ENCODE measurements at places on chromosomes 3 and 15.

DNA sequence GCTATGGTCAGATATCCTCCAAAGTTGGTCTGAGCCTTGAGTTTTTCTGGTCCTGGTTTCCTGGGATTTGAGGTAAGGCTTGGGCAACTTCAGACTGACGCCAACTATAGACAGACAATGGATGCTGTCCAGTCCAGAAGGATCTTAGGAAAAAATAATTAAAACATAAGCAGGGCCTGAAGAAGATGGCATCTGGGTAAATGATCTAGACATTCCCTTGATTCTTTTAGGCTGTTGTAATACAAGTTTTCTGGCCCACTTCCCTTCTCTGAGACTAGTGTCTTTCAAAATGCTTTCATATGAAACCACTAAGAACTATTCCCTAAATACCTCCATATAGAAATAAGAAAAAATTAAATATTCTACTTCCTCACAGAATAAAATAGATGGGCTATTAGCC, 47.7 kb upstream of the PLXND1 start:
- DNase-seq = no peak

GRCh38 chr15:72195101-72195511, 2.5 kb downstream of the GRAMD2A start:
- no peak for DNase-seq

GRCh38 chr3:184429786-184430185, 49.9 kb downstream of the CHRD start:
- DNase-seq = no peak

- DNase-seq = no peak
These were observed 39.0 kb downstream of the FAM3D start for GRCh38 chr3:58627570-58627885.

DNA sequence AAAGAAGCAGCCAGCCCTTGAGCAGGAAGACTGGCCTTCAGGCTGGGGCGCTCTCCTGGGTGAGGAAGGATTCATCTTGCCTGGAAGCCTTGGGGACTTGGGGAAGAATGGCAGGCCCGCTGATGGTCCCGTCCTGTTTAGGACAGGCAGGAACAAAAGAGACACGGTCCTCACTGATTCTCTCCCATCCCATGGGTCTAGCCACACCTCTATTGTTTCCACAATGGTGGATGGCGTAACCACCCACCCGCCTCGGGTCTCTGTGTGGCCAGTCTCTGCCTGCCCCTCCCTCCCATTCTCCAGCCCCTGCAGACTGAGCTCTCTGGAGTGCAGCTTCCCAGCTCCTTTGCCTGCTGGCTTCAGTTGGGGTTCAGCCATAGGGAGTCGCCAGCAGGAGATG, 284.3 kb downstream of the UACA start:
- no peak for DNase-seq

GRCh38 chr15:50134524-50135024, 15.5 kb upstream of the ATP8B4 start:
- DNase-seq = no peak

DNA sequence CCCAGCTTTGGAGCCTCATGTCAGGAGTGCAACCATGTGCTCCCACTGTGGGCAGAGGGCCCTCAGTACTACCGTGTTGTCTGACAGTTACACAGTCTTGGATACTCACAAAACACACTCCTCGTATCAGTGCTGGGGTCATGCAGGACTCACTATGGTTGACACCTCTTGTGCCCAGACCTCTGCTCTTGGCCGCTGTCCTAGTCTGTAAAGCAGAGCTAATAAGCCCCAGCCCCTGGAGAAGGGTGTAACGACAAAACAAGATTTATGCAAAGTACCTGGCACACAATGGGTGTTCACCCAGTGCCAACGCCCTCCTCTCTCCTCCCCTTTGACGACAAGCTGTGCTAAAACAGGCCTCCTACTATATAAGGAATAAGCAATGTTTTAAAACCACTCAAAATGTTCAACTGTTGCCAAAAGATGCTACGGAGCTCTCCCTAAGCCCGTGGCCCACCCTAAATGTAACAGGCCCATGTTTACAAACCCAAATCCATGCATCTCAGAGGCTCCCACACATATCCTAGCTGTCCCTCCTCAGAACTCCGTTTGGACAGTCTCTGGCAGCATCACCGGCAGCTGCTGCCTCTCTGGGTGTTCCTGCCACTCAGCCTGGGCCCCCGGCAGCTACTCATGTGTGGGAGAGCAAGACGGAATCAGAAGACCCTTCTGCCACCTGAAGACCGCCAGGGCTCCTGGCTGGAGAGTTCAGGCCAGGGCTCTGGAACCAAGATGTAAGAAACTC, 65.8 kb downstream of the MRPL46 start:
- no peak for DNase-seq

GRCh38 chr3:183497313-183497712, 58.2 kb downstream of the KLHL6 start:
- no peak for DNase-seq

DNA sequence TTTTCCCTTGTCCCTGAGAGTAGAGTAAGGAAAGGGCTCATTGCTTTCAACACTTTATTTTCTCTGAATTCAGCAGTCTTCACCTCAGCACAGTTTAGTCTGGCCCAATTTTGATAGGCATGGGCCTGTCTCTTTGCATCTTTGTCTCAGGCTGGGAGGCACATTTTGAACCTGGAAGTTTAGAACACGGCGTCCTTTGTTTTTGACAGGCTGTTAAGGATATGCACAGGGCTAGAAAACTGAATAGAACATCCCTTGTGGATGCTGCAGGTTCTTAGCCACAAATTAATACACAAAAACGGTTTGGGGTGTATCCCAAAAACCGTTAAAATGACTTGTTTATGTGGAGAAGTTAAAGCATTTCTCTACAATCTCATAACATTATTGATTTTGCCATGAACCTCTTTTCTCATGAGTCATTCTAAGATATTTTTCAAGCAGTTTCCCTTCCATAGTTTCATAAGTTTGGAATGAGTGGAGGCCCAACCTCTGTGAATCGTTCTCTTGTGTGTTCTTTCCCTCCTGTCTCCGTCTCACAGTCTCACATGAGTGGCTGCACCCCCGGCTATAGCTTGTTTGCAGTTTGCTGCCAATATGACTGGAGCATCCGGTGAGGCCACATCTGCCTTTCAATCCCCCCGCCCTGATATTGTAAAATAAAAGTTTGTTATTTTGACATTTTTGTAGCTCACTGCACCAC, 192.9 kb upstream of the EIF1B start:
- DNase-seq = no peak

DNA sequence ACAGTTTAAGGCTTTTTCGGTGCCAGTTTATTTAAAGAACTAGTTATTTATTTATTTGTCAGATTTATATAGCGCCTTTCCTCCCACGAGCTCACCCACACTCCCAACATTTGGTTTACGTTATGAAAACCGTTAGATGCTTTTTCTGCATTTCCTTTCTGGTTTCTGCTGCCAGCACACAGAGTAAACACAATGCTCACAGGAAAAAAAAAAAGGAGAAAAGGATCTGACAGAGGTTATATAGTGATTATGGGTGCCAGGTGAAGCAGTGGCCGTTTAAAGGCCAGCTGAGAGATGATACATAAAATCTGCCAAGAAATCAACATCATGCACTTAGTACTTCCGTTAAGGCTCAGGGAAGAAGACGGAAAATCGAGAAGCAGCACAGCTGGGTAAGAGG, 37.9 kb downstream of the ETV5 start:
- no peak for DNase-seq

GRCh38 chr3:139588450-139588849, 48.9 kb upstream of the RBP1 start:
- DNase-seq = no peak

DNA sequence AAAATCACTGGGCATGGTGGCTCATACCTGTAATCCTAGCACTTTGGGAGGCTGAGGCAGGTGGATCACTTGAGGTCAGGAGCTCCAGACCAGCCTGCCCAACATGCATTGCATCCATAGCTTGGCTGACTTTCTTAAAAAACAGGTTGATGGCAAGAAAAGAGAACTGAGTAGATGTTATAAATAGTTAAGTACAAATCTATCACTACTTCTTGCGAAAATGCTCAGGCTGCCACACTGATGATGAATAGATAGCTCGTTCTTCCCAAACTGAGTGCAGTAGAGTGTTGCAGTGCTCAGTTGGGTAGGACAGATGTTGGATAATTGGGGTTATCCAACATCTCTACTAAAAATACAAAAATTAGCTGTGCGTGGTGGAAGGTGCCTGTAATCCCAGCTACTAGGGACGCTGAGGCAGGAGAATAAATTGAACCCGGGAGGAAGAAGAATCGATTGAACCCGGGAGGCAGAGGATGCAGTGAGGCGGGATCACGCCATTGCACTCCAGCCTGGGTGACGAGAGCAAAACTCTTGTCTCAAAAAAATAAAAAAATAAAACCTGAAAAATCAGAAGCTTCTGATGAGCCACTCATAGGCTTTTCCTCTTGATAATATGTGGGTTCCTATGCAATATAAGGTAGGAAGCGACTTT, 1.2 kb downstream of the BTLA start:
- DNase-seq = no peak

DNA sequence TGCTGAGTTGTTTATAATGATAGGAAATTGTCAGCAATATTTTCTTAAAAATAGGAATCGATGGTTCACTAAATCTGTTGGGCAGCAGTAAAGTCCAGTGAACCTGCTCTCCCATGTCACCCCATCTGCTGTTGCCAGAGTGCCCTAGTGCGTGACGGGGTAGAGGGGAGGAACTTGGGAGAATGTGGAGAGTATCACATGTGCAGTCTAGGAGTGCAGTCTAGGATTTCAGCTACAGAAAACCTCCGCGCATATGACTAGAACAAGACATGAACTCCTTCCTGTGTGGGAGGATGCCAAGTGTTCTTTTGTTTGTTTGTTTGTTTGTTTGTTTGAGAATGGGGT, 74.6 kb upstream of the ACAD9 start:
- no peak for DNase-seq

Measured in activated T-helper 9 cell treated with anti-CD3 and anti-CD28 coated beads, Interleukin-2, amount 50 U/mL, for 16 hours (primary cell).